T-helper 2 cell (primary cell): ENCODE measurements at places on chromosomes 3 and 15.
A peak's percentile ranks its signal among the peaks of the same experiment; 100 is the strongest.

GRCh38 chr3:177802151-177802900 is 605.0 kb upstream of the TBL1XR1 start:
- DNase-seq, result no peak

GRCh38 chr15:89009080-89009479 is 79.2 kb upstream of the ABHD2 start:
- DNase-seq, result no peak

GRCh38 chr3:138569090-138569489 is 25.0 kb downstream of the CEP70 start:
- DNase-seq, result no peak

GRCh38 chr15:67087507-67088172 is 22.2 kb downstream of the SMAD3 start:
- no peak for DNase-seq

DNA sequence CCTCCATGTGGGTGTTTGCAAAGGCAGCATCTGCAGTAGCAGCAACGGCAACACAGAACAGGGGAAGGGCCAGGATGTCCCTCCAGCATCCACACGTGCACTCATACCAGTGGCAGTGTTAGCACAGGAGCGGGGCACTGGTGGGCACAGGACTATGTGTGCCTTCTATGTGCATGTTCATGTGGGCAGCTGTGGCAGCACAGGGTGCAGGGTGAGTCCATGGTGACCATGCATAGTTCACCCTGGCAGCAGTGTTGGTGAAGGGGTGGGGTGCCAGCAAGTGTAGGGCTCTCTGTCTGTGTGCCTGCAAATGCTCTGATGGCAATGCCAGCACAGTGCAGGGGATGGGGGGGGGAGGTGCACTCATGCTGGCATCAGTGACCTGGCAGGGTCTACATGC is 222.1 kb upstream of the SOX14 start:
- DNase-seq, result no peak

GRCh38 chr15:74497584-74497983 is 36.6 kb upstream of the UBL7 start:
- no peak for DNase-seq

GRCh38 chr15:83104141-83104540 is 3.3 kb upstream of the TM6SF1 start:
- no peak for DNase-seq

- no peak for DNase-seq
These were observed 92.3 kb upstream of the FHIT start for GRCh38 chr3:61343543-61343942.

- DNase-seq, result no peak
These were observed 20.6 kb downstream of the SNTN start for GRCh38 chr3:63673111-63673510.

- DNase-seq, result no peak
These were observed 21.5 kb downstream of the CD86 start for GRCh38 chr3:122076491-122077292.

DNA sequence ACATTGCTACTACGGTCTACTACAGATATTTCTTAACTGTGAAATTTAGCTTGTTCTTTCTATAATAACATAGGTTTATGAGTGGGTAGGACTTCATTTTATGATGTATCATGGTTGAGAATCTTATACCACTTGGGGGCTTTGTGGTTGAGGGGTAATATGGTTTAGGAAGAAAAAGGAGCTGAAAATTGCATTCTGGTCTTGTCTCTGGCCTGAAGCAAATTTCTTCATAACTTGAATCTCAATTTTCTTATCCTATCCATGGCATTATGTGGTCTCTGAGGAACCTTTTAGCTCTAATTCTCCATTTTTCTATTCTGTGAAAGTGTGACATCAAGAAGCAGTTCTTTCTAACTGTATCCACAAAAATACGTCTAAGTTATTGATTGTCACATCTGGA is 341.0 kb downstream of the SOX2 start:
- DNase-seq, result no peak

- DNase-seq, result no peak
These were observed 597 bp upstream of the CAMK1 start for GRCh38 chr3:9770276-9770812.

DNA sequence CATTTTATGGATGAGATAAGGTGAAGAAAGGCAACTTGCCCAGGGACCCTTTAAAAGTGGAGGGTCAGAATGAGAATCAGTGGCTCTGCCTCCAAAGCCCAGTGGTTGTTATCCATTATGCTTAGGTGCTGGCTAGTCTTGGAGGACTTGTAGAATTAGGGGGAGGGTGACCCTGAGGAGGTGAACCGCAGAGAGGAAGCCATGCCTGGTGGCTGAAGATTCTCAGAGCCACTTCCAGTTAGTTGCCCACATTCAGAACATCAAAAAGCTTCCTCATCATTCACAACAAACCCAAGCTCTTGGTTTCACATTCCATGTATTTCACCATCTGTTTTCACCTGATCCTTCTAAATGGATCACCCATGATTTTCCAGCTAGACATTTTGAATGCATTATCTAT is 11.2 kb downstream of the EBLN2 start:
- DNase-seq, result peak; percentile 32

GRCh38 chr15:45162771-45163507 is 24.8 kb downstream of the SHF start:
- no peak for DNase-seq

DNA sequence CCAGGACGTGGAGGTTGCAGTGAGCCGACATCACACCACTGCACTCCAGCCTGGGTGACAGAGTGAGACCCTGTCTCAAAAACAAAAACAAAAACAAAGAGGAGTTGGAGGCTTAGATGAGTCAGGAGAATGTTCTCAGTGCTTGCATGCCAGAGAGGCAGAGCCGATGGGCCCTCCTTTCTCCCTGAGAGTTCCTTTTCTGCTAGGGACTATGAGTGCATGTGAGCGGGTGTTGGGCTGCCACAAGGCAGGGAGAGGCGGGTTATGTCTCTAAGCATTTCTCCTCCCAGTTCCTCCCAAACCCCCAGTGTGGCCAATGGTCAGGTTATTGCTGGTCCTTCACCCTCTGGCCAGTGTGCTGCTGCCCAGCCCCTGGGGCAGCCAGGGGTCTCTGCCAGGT is 45.1 kb downstream of the RTP1 start:
- no peak for DNase-seq

DNA sequence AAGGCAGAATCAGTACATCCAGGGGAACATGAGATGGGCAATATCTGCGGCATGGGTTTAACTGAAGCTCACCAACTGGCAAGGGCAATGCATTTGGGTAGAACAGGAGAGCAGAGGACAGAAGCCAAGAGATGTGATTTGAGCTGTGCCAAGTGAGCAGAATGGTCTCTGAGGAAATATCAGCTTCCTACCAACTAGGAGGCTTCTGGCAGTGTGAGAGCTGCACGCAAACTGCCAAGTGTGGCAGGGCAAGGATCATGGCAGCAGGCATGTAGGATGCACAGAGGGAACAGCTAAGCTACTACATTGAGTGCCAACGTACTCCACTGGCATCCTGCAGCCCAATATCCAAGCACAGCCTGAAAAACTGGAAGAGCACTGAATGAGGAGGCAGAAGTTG is 1036.5 kb downstream of the TUSC7 start:
- DNase-seq, result no peak

DNA sequence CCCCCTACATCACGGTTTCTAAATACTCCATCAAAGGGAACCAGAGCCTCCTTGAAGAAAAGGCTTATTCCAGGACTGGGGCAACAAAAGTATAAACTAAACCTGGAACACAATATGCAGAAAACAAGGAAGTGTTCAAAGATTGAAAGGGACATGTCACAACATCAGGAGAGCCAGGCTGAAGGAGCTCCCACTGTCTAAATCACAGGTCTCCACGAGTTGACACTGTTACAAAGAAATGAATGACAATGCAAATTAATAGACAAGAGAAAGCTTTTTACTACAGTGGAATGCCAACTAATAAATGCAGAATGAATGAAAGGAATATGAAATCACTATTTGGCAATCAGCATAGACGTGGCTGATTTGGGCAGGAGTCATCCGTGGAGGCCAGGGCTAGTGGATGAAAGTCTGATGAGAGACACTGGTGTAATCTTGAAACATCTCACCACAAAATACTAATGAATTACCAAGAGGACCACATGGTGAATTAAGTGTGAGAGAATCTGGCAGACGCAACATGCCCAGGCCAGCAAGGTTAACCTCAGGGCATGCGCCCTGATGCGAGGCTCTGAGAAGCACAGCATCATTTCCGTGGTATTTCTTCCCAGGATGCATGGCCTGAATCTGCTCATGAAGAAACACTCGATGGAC is 123.8 kb upstream of the TJP1 start:
- DNase-seq, result no peak

DNA sequence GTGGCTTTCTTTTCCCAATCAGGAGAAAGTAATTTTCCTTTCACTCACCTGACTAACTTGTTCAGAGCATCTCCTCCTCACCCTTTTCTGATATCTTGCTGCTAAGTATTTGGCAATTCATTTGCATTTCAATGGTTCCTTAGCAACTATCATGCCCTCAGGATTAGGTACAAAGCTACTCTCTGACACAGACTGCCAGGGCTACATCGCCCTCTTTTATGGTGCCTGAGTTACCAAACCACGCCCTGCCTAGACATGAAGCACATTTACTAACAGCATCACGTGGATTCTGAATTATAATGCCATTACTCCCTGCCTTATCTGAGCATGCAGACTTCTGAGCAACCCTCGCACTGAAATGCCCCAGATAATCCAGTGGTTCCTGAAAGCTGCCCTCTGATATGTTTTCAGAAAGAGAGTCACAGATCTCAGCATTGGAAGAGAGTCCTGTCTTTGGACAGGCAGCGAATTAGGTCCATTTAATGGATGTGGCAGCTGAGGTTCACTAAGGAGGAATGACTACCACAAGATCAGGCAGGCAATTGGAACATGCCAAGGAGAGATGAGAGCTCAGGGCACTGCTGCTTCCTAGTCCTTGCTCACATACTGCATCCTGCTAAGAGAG is 14.5 kb downstream of the EPHB1 start:
- no peak for DNase-seq
